ENCODE measurements at places on chromosomes 6 and 20.

GRCh38 chr20:20414640-20415220, 46.8 kb downstream of the INSM1 start:
- no peak for DNase-seq

DNA sequence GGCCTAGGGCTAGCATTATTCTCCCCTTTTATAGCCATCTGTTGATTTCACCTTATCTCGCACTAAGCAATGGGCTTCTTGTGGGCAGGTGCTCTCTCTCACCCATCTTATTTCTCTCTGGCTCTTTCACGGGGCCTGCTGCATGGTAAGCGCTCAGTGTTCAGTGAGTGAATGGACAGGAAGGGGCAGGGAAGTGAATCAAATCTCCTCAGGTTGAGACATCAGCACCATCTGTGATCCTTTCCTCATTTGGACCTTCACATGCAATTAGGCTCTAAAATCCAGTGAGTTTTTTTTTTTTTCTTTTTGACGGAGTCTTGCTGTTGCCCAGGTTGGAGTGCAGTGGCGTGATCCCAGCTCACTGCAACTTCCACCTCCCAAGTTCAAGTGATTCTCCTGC, 76.5 kb upstream of the EZR start:
- DNase-seq = no peak

DNA sequence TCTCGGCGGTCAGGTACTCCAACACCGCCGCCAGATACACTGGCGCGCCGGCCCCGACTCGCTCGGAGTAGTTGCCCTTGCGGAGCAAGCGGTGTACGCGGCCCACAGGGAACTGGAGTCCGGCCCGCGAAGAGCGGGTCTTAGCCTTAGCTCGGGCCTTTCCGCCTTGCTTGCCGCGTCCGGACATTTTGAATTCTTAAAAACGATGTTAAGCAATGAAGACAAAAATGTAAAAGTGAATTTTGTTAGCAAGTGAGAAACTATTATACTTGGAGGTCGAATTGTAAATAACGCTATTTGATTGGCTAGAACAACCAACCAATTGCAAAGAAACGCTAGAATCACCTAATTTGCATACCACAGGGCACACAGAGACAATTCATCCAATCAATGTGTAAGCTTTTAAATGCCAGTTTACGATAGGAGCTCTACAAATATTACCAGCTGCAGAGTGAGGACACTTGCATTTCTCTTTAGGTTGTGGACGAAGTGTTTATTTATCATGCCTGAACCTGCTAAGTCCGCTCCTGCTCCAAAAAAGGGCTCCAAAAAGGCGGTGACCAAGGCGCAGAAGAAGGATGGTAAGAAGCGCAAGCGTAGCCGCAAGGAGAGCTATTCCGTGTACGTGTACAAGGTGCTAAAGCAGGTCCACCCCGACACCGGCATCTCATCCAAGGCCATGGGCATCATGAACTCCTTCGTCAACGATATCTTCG, 112.0 kb downstream of the HFE start:
- peak; percentile 96 for DNase-seq

- no peak for DNase-seq
Observed at GRCh38 chr20:11118802-11119380, 445.1 kb upstream of the JAG1 start.

- DNase-seq = peak; percentile 28
Observed at GRCh38 chr6:26520237-26520849, 17.8 kb upstream of the HMGN4 start.

- no peak for DNase-seq
Observed at GRCh38 chr6:118400098-118400497, 148.0 kb upstream of the PLN start.

DNA sequence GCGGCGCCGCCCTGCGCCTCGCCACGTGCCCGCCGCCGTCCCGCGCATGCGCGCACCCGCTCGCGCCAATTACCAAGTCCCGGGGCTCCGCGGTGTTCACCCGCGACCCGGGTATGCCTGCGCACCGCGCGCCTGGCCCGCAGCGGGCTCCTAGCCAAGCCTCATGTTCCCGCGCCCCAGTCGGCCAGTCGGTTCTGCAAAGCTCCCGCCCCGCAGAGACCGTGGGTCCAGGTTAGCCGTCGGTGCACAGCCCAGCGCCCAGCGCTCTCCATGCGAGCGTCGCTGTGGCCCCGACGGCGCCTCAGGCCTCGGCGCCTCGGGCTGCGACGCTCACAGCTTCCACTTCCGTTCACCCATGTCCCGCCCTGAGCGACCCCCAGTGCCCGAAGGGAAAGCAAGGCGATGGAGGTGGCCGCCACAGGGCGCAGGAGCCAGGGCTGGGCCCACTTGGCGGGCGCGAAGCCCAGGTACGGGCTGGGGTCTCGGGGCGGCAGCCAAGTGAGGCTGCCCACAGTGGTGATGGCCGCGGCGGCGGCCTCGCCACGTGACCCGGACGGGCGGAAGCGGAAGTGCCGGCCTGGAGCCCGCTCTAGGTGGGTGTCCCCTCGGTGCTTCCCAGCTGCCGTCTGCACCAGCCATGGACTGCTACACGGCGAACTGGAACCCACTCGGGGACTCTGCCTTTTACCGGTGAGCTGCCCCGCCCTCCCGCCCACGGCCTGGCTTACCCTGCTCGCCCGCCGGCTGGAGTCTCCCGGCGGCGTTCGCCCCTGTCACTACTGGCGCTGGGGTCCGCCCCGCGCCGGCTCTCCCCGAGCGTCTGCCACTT, at the start of the genes PCED1A and VPS16:
TSS of gene PCED1A (minus strand) at position 518 of the 829 bp plus-strand sequence. CDS start 743 bp downstream, outside the sequence.
TSS of gene VPS16 (plus strand) at position 608 of the 829 bp plus-strand sequence. CDS start at position 638, 30 bp downstream.
- no peak for DNase-seq

GRCh38 chr20:51987812-51988211, 185.5 kb upstream of the SALL4 start:
- no peak for DNase-seq

DNA sequence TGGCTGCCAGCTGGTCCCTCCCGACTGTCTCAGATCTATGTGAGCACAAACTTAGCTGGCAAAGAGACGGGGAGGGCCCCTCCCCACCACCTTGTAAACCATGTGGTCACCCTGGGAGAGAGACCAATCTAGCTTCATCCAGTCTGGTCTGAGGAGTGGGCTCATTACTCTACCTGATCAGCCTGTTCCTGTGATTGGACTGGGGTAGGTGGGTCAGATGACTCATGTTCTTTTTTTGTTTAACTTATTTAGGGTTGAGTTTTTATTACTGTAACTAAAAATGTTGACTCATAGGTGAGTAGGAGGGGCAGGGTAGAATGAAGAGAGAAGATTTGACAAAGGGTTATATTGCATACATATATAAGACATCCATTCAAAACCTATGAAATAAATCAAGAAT, 4.7 kb downstream of the GSTA4 start:
- no peak for DNase-seq

- DNase-seq = no peak
Observed at GRCh38 chr20:35318502-35319157, 26.4 kb upstream of the FAM83C start.

DNA sequence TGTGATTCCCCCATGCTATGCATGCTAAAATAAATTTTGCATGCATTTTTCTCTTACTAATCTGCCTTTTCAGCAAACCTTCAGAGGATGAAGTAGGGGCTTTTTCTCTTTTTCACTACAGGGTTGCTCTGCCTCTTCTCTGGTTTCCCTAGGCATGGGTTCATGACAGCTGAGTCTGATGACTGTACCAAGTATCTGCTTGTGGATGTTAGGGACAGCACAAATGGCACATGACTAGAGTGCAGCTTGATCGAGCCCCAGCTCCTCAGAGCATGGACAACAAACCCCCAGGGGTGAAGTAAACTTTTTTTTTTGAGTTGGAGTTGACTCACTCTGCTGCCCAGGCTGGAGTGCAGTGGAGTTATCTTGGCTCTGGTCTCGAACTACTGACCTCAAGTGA, 57.1 kb upstream of the GCM1 start:
- DNase-seq = no peak

GRCh38 chr6:1527073-1527457, 82.7 kb upstream of the FOXC1 start:
- DNase-seq = no peak

DNA sequence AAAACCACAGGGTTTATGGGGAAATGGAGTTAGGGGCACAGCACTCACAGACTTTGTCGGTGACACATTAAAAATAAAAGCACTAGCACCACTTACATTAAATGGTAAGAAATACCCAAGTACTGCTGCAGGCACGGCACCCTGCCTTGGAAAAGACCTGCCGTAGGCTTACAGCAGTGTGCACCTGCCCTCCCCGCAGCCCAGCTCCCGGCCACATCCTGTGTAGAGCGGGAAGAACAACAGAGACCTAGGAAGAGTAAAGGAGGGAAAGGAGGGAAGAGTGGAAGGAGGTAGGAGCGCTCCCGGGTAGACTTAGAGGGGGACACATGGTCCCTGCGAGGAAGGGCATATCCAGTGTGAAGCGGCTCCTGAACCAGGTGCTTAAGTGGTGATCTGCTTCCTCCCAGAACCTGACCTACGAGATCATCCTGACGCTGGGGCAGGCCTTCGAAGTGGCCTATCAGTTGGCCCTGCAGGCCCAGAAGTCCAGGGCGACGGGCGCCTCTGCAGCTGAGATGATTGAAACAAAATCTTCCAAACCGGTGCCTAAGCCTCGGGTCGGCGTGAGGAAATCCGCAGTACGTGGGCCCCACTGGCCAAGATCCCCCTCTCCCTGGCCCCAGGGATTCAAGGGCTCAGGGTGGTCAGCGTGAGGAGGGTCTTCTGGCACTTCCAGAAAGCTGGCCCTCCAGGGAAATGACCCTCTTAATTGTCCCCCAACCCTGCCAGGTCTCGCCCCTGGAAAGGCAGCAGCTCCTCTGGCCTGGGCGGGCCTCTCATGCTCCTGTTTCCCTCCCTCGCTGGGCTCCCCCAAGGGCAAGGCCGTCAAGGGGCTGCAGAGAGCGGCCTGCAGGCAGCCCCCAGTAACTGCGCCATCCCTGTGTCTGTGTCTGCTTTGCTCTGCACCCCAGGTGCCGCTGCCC, 55.5 kb downstream of the TCP11 start:
- no peak for DNase-seq

DNA sequence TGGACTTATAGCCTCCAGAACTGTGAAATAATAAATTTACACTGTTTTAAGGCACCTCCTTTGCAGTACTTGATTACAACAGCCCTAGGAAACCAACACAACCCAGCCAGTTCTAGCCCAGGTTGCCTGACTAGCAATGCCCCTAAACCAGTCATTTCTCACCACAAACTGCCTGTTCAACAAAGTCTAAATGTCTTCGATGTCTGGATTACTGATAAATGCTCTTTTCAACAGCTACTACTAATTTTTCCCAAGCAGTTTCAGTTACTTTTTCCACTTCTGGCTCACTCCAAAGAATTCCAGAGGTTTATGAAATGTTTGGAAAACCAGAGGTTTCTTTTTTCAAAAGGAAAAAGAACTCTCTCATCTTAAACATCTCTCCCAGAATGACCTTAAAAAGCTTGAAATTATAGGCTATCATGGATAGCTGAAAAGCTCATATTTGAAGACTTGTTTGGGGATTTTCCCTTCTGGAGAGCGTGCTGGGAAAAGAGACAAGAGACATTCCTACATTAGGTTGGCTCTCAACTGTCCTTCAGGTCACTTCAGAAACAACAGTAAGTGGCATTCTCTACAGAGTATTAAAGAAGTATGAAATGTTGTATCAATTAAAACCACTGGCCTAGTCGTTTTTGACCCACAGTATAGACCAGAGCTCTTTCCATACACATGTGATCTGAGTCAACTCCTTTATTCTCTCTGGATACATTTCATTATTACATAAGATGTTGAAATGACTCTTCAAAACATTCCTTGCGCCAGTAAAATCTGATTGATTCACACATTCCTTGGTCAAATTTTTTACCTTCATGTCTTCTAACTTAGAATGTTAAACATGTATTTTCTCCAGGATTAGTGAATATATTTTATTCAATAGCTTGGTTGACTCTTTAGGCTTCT, 265.9 kb downstream of the COL12A1 start:
- DNase-seq = no peak

- DNase-seq = no peak
Observed at GRCh38 chr6:90428514-90428913, 131.9 kb upstream of the BACH2 start.

GRCh38 chr6:88599571-88599970, 363.8 kb downstream of the RNGTT start:
- DNase-seq = no peak

DNA sequence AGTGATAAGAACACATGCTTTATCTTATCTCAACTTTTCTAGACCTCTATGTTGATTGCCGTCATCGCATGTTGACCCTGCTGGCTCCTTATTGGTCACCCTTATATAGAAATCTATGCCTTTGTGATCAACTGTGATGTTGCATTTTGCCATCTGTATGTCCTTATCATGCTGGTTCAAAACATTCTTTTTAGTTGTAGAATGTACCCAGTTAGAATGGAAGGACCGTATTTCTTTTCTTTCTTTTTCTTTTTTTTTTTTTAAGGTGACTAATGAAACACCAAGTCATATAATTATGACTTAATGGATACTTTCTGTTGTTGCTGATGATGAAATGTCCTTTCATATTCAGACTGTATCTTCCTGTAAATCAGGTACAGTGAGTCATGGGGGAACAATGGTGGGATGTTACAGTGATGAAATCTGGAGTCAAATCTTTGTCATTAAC, 145.9 kb upstream of the CITED2 start:
- DNase-seq = no peak

- no peak for DNase-seq
Observed at GRCh38 chr20:23645575-23645974, 7.8 kb upstream of the CST3 start.

- DNase-seq = no peak
Observed at GRCh38 chr6:52985228-52985627, 9.9 kb downstream of the GSTA4 start.

- DNase-seq = no peak
Observed at GRCh38 chr6:5679691-5680090, 327.0 kb downstream of the NRN1 start.

GRCh38 chr6:108521616-108522107, 39.1 kb upstream of the FOXO3 start:
- no peak for DNase-seq

DNA sequence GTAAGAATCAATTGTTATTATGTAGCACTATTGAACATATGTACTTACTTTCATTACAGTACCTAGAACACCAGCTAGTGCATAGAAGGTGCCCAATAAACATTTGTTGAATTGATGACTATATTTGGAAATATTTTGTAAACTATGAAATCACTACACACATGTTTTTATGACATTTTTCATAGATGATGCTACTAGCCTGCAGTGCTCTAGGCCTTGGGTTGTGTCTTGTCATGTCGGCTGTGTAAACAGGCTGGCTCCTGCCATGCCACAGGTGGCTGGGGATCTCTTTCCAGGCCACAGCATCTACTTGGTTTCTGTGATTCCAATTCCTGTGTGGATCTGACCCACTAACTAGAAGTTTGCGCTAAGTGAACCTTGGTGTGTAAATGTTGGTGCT, 43.3 kb upstream of the EDN1 start:
- no peak for DNase-seq

DNA sequence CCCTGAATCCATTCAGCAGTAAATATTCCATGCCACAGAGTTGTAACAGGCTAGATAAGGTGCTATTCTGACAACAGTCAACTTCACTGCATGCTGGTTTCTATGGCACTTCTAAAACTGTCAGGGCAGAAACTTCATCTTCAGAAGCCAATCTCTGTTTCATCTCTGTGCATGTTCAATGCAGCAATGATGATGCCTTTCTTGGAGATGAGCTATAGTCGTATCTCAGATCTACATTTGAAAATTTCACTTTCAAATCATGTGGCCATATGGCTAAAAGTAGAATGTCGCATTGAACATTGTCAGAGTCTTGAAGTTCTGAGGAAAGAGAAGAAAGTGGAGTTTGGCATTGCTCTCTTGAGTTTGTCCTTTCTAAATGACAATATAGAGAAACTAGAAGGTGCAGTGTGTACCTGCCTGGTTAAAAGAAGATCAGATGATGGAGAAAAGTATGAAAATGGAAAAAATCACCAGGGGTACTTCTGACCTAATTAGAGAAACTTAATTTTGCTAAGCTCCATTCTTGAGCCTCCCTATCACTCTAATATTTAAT, 49.0 kb upstream of the VSTM2L start:
- DNase-seq = no peak

GRCh38 chr20:60302875-60303274, 344.7 kb downstream of the CDH26 start:
- DNase-seq = no peak

Measured in NCI-H2081 treated with DMSO at 0.1 percent for 48 hours (cell line).